ENCODE measurements at places on chromosomes 11 and 22. TPM values are rescaled to one million over a fixed set of nuclear protein-coding genes. Genes with fewer than 3 reads are reported as not detected.

DDX25 gene
- not detected for total RNA-seq

DDX17 gene
- 290 TPM for total RNA-seq

LRRC32 gene
- 0.06 TPM for total RNA-seq

DNA sequence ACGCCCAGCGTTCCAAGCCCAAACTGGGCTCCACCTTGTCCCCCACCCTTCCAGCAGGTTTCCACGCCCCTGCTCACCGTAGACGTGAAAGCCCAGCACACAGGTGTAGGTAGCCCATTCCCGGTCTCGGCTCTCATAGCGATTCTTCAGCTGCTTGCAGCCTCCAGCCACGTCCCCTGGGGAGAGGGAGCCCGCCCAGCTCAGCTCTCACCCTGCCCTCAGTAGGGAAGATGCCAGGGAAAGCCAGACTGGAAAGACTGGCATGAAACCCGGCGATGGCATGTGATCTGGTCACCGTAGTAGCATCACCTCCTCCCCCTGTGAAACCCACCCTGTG, 1.4 kb upstream of the MTA2 start:
- DNase-seq, result no peak

DNA sequence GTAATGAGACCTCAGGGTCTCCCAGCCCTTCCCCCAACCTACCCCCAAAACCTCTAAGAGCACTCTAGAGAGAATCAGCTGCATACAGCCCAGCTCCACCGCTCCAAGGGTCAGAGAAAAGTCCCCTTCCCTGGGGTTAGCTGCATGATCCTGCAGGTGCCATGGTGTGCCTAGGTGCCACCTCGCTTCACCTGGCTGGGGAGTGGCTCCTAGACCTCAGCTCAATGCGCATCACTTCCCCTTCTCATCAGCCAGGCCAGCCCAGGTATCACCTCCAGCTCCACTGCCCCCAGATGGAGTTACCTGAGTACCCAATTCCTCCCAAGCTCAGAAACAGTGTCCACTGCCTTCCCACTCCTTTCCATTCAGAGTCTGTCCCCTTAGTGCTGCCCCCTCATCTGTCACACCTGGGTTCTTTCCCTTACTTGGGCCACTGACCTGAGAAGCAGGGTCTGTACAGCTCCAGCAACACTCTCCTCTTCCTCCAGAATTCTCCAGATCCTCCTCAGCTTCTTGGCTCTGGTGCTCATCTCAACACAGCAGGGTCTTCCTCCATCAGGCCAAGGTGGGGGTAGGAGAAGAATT, 1.3 kb downstream of the STARD10 start:
- DNase-seq, result no peak

- DNase-seq, result no peak
These were observed 6.9 kb upstream of the CATSPER1 start for GRCh38 chr11:66032957-66033735.

DNA sequence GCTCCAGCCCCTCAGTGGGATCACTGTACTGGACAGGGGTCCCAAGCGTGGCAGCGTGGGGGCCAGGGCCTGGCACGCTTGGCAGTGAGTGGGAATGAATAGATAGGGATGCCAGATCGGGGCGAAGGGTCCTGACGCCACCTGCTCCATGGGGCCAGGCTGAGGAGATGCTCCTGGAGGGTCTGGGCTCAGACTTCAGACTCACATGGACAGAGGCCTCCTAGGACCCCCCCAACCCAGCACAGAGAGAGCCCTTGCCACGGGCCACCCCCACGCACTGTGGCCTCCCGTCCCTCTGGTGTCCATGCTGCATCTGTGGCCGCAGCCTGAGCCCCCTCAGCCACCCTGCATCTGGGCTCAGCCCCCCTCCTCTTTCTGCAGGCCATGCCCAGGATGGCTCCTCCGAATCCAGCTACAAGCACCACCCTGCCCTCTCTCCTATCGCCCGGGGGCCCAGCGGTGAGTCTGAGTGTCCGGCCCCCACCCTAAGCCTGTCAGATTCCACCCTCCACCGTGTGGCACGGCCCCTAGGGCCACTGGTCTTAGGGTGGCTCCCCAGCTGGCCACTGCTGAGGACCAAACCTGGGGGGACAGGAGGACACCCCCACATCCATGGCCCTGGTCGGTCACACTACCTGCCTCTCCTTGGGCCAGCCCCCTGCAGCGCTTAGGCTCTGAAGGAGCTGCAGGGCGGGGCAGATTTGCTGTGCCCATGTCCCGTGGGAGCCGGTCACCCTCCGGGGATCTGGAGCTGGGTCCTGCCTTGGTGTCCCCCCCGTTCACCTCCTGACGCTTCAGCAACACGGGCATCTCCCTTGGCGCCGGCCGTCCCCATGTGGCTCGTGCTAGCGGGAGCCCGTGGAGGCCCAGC, 2.7 kb downstream of the MUC5AC start:
- no peak for DNase-seq

- DNase-seq, result no peak
These were observed 136.9 kb downstream of the MYO18B start for GRCh38 chr22:25878933-25879332.

GRCh38 chr11:38246451-38246850, 1648.4 kb upstream of the RAG2 start:
- DNase-seq, result no peak

DNA sequence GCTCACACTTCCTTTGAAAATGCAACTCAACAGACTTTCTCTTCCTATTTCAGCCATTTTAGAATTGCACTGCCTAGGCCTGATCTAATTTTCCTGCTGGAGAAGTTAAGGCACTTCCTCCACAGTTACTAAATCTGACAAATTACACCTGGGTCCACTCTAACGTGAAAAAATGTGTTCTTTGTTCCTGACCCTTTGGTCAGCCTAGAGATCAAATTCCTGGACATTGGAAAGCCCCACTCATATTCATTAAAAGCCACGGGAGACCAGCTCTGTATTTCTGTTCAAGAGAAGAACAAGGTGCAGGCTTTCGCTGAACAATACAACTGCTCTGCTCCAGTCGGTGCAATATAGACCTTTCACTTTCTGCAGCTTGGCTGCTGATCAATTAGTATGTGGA, 96.6 kb downstream of the MPPED2 start:
- no peak for DNase-seq

DNA sequence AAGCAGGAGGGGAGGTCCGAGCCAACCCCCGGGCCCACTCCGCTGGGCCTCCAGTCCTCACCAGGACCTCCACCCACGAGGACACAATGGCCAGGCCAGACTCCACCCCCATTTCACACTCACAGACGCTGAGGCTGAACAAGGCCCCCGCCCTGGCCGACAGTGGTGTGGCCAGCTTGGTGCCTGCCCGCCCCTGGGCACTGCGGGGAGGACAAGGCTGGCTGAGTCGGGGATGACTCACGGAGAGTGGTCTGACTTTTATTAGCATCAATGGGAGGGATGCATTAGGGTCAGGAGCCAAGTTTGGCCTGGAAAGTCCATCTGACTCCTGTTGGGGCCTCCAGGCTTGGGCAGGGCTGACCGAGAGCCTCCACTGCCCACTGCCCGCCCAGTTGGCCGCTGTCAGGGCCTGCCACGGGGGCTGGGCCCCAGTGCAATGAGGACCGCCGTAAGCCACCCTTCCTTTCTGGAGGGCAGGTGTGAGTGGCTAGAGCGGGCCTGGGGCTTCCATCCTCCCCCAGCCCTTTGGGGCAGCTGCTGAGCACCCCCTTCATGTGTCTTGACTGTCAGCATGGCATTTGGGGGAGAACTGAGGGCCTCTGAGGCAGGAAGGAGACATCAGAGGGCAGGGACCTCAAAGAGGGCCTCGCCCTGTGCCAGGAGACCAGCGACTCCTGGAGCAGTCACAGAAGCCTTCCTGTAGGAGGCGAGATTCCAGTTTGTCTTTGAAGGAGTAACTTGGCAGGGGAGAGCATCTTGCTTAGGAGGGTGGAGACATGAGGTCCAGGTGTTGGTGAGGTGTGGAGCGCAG, 10.6 kb downstream of the TSPAN32 start:
- DNase-seq, result peak; percentile 35

GRCh38 chr11:108752297-108752751, 87.5 kb downstream of the DDX10 start:
- peak; percentile 7 for DNase-seq

- peak; percentile 47 for DNase-seq
These were observed 13.7 kb downstream of the CYB561A3 start for GRCh38 chr11:61347916-61348461.

DNA sequence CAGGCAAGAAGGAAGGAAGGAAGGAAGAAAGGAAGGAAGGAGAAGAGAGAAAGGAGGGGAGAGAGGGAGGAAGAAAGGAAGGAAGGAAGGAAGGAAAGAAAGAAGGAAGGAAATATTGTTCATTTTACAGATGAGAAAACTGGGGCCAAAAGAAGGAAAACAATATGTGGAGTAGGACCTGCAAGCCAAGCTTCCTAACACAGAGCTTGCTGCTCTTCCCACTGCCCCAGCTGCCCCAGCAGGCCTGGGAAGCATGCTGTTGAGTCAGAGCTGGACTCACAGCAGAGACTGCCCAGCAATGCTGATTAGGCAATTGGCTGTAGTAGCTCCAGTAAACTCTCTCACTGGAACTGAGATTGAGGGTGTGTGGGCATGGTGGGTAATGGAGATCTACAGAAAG, 42.6 kb upstream of the SMCO4 start:
- DNase-seq, result peak; percentile 74

GRCh38 chr22:20510811-20511577, 3.6 kb downstream of the MED15 start:
- no peak for DNase-seq

DNA sequence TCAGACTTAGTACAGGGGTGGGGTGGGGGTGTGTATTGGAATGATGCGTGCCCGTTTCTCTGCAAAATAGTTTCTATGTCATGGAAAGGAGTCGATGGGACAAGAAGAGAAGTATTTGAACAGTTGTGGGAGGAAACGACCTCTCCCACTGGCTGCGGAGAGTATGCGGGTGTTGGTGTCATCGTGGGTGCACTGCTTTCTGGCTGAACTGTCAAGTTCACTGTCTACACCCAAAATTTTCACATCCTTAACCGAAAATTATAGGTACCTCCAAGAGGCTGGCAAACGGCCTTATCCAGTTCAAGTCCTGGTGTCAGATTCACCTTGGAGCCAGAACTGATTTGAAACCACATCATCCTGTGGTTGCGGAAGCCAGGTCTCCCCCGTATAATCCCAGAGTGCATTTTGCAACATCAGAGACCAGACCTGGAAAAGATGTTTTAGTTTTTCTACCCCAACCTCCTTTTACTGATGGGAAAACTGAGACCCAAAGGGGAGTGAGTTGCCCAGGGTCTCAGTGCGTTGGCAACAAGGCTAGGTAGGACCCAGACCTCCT, 497 bp upstream of the SSRP1 start:
- DNase-seq, result no peak

Measured in LHCN-M2 (cell line).